ENCODE measurements at places on chromosomes 6 and 20. TPM values are rescaled to one million over a fixed set of nuclear protein-coding genes. Genes with fewer than 3 reads are reported as not detected.

GRCh38 chr6:114084327-114084890 is 113.5 kb upstream of the HDAC2 start:
- DNase-seq = no peak

GRCh38 chr6:81929828-81930227 is 177.3 kb upstream of the TENT5A start:
- DNase-seq = no peak

DNA sequence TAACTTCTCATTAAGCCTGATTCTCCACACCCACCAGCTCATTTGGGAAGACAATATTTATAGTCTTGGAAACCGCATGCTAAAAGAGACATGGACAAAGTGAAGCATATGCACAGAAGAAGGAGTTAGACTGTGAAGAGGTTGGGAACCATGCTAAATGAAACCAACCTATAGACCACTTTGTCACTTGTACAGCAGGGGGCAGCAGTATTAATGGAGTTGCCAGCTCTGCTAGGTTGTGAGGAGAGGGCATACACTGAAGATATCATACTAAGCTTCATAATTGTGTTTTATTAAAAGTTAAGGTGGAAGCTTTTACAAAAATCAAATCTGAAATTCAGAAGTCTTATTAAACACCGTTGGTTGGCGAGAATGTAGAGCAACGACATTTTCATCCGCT is 38.3 kb upstream of the HMGCLL1 start:
- no peak for DNase-seq

DNA sequence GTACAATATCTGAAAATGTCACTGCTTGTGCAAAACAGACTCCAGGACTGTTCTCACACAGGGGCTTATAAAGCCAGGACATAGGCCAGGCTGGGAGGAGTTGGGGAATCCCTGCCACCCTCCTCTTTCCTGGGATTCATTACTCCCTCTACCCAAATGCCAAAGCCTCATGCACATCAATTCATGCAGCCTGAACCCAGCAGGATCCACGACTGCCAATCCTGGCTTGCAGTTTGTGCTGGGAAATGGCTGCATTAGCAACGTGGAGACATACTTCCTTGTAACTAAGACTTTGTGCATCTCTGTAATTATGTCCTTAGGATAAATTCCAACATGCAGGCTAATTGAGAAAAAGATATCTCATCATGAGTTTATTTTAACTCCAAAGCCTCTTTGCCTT is 143.8 kb downstream of the SYCP2 start:
- DNase-seq = no peak

GRCh38 chr20:60559462-60559861 is 601.2 kb downstream of the CDH26 start:
- no peak for DNase-seq

DNA sequence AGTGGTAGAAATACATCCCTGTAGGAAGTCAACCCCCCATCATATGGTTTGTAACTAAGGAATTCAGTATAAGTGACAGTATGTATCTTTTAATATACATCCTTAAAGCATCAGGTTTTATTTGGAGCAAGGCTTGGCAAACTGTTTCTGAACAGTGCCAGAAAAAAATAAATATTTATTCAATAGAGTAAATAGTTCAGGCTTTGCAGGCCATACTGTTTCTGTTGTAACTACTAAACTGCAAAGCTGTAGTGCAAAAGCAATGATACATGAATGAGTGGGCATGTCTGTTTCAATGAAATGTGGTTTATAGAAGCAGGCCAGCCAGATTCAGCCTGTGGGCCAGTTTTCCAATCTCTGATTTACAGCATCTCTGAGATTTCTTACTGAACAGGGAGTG is 977 bp downstream of the MEI4 start:
- DNase-seq = no peak

DNA sequence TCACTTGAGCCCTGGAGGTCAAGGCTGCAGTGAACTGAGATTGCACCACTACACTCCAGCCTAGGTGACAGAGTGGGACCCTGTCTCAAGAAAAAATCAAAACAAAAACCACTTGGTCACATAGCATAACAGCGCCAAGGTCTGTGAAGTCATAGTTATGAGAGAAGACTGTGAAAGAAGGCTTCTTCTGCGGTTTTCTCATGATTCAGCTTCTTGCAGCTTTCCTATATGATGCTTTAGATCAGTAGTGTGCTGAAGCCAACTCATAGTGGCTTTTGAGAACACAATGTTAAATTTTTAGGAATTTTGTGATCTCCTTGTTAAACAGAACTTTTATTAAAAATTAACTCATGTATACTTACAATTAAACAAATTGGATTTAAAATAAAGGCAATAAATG is 136.2 kb upstream of the GLP1R start:
- no peak for DNase-seq

PGBD1 gene
- 7.3 TPM for total RNA-seq

DCDC2 gene
- not detected for total RNA-seq

DNA sequence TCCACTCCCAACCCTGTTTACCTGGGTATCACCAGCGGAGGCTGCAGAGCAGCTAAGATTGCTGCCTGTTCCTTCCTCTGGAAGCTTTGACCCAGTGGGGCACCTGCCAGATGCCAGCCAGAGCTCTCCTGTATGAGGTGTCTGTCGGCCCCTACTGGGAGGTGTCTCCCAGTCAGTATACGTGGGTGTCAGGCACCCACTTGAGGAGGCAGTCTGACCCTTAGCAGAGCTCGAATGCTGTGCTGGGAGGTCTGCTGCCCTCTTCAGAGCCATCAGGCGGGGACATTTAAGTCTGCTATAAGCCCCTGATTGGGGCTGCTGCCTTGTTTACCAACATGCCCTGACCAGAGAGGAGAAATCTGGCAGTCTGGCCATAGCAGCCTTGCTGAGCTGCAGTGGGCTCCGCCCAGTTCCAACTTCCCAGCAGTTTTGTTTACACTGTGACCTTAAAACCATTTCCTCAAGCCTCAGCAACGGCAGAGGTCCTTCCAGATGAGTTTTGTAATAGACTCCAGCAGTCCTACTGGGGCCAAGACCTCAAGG is 2.8 kb downstream of the RAET1E start:
- DNase-seq = no peak

DNA sequence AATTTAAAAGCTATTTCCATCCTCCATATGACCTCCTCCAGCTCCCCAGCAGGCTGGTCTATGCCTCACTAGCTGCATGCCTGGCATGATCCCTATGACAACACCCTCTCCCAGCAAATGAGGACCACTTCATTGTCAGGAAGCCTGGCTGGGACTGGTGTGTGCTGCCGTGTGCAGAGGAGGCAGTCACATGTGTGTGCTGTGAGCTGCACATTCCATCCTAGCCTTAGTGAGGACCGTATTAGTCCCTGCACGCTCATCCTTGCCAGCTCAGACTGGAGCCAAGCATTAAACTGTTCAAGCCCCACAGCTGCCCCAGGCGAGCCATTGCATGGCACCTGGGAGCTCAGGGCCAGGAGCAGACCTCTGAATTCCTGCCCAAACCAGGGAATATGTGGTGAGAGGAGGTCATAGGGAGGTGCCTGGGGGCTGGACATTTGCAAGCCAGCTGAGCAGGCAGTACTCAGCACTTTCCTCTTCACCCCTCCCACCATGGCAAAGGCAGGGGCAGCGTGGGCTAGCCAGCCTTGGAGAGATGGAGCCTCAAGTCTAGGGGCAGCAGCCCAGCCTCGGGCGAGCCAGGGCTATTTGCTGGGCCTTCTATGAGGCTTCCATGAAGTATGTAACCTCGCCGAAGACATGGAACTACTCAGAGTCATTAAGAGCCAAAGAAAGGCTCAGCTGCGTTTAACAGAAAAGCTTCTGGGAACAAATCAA is 8.7 kb upstream of the CCN5 start:
- DNase-seq = peak; percentile 76

BEND6 gene
- 0.21 TPM for total RNA-seq

GRCh38 chr6:17349427-17349826 is 44.0 kb upstream of the CAP2 start:
- no peak for DNase-seq

DNA sequence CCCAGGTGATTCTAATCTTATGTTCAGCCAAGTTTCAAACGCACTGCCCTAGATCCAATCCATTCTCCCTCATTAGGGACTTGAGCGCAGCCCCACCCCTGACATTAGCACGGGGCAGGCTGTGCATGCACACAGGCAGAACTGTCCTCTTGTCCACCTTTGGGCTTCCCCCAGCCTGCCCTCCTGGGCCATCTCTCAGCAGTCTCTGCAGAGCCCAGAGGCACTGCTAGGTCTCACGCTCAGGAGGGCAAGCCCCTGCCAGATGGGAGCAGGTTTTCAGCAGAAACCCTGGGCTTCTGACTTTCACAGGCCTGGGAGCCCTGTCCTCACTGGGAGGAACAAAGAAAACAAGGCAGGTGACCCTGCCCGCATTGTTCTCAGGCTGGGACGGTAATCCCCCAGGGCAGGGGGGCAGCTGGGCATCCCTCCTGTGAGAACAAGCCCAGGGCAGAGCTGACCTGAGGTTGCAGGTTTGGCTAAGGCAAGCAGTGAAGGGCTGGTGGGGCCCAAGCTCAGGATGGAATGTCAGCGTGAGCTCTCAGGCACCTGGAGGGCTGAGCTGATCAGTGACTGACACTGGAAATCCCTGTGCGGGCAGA is 24.5 kb downstream of the KCNK5 start:
- no peak for DNase-seq

CYP39A1 gene
- 0.68 TPM for total RNA-seq

GRCh38 chr6:124970243-124970642 is 8.0 kb downstream of the RNF217 start:
- DNase-seq = no peak

IYD gene
- 2.3 TPM for total RNA-seq

DNA sequence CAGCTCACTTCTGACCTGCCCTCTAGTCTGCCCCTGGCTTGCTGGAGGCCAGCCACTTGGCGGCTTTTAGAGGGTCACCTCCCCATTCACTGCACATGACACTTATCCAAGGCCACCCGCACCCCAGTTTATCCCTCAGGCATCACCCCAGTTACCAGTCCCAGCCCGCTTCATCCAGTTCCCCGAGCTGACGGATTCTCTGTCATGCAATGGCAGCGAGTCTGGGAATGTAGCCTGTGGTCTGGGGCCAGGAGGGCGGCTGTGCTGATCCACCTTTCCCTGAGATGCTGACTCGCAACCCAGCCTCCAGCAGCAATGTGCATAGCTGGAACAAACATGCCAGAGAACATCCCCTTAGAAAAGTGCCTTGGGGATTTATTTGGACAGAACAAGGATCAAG is 25.8 kb downstream of the SYNDIG1 start:
- no peak for DNase-seq

GRCh38 chr20:25178563-25179438 is 16.7 kb upstream of the ENTPD6 start:
- no peak for DNase-seq

TGM3 gene
- total RNA-seq = not detected

ABHD16B gene
- not detected for total RNA-seq

FAM83C gene
- total RNA-seq = not detected

DNA sequence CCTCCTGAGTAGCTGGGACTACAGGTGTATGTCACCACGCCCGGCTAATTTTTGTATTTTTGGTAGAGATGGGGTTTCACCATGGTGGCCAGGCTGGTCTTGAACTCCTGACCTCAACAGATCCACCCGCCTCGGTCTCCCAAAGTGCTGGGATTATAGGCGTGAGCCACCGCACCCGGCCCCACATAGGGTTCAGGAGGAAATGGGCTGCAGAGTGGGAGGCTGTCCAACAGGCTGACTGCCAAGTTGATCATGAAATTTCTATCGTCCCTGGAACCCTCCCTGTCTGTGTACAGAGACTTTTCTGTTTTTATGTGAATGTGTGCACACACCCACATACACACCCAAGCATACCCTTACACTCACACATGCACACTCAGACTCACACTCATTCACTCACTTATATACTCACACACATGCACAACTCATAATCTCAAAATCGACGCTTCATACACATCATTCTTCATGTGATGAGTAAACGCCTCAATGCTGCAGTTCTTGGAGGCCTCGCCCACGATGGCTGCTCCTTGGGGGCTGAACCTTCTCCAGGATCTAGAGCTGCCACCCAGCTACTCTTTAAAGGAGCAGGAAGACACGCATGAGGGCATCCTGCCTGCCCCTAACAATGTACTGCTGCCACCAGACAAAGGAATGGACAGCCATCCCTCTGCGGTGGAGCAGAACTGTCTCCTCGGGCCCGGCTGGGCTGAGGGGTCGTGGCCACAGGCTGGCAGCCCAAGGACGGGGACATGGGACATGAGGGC is 35.6 kb downstream of the SUN5 start:
- no peak for DNase-seq

COL19A1 gene
- 0.07 TPM for total RNA-seq

CDSN gene
- 0.28 TPM for total RNA-seq

GRCh38 chr6:134938896-134939295 is 11.0 kb downstream of the ALDH8A1 start:
- no peak for DNase-seq

DNA sequence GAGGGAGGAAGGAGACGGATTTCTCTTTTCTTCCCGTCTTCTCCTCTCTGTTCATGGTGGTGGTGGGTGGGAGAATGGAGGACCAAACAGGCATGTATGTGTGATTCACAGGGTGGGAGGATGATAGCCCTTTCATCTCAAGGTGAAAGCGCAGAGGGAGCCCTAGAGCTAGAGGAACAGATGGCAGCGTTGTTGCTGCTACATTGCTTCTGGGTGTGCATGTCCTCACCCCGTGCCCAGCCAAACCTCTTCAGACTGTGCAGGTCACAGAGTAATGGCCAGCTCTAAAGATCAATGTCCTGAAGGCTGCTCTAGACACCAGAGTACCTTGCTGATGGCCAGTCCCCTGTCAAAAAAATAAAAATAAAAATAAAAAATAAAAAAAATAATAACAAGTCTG is 301.8 kb downstream of the TBC1D7 start:
- DNase-seq = no peak

DNA sequence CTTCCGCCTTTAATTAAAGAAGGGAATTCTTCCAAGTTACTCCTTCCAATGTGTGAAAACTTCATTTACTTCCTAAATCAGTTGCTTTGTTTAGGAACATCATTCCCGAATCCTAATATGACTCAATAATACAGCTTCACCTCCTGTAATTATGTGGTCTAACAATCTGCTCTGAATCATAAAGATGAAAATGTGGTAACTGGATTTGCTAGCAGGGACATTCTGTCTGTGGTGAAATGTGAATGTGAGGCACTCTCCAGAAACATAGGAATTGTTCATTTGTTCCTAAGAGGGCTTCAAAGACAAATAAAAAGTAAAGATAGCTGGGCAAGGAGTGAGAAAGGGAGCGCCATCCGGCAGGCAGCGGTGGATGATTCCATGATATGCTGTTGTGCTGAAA is 678.1 kb downstream of the KIF16B start:
- no peak for DNase-seq

GRCh38 chr6:152651986-152652385 is 14.8 kb upstream of the SYNE1 start:
- no peak for DNase-seq

DNA sequence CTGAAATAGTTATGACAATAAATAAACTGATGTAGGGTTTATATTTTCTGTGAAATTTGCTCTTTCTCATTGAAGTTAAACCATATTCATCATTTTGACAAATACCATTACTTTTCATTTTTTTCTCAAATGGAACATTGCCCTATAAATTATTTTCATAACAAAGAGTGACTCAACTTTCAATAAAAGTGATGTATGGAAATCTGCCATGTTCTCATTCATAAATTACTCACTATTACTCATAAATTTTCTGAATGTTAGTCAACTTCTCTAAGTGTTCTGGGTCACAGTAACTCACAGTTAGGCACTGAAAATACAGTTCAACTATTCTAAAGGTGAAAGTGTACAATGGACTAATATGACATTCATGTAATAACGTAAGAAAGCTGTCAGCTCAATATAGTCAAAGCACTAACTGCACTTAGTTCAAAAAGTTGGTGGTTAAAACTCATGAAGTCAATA is 19.0 kb upstream of the STX11 start:
- DNase-seq = no peak

PTPRK gene
- total RNA-seq = 36.0 TPM

GRCh38 chr6:45442716-45443115 is 65.0 kb upstream of the SUPT3H start:
- DNase-seq = no peak

All from thoracic aorta (tissue), 2 donors.